ENCODE measurements at places on chromosomes 6 and 20. TPM values are rescaled to one million over a fixed set of nuclear protein-coding genes. Genes with fewer than 3 reads are reported as not detected.

DNA sequence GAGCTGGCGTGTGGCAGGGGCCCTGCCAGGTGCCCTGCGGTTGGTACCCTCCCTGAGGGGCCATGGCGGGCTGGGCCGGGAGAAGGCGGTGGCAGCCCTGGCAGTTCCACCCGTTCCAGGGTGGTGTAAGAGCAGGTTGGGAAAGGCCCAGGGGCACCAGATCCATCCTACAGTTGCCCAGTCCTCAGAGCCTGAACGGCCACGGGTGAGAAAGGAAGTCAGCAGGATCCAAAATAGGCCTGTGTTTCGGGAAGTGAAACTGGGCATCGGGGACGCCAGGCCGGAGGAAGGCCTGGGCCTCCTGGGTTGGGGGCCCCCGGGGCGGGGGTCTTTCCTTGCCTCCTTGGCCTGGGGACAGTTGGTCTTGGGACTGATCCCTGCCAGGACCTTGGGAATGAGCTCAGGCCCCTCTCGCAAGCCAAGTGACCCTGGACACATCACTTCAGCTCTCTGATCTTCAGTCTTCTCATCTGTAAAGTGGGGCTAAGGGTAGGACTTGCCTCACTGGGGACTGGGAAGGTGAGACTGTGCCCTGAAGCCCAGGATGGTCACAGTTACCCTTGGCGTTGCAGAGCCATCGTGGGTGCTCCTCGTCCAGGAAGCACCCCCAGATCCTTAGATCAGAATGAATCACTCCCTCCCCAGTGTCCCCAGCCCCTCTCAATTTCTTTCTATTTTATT lies 18.1 kb upstream of the NOL4L start:
- DNase-seq: no peak

GRCh38 chr6:144756469-144756868 lies 471.3 kb downstream of the UTRN start:
- no peak for DNase-seq

DNA sequence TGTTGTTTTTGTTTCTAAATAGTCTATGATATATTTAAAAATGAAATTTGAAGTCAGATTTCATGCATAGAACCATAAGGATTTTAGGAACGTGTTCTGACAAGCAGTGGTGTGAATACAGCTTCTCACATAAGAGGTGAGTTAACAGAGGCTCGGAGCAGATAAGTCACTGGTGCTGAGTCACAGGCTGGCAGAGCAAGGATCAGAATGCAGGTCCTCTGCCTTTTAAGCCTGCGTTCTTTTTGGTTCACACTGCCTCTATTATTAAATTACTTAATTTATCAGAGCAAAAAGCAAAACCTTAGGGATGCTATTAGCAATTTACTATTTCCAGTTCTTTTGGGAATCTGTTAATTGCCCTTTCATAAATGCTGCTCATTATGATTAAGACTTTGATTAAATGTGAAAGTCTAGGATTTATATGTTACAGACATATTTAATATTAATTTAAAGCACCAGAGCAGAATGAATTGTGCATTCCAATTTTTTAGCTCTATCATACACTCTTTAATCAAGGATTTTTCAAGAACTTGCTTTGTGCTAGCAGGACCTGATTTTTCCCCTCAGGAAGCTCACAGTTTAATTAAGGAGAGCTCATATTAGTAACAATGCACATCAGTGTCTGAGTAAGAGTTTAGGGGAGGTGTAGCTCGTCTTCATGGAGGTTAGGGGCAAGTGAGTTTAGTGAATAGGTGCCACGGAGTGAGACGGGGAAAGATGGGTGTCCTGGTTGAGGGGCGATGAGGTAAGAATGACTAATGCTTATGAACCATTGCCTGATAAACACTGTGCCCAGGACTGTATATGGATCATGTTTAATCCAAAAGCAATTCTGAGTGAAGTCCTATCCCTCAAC lies 212.7 kb upstream of the AGPAT4 start:
- no peak for DNase-seq

DNA sequence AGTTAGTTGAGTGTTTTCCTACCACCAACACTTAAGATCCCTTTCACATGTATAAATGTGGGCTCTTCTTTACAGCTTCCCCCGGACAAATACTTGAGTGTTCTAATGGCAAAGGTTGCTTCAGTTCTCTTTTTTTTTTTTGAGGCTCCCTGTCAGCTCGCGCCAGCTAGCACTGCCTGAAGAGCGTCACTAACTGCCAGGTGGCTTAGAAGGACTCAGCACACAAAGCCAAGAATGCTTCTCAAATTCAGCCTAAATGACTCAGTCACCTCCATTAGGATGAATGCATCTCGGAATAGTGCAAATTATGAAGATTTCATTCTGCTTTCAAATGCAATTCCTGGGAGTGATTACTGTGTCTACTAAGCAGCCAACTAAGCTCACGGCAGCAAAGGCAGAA lies 150.7 kb upstream of the BTBD3 start:
- DNase-seq: no peak

Gene RAB44
- total RNA-seq: not detected

- DNase-seq: no peak
These were observed 1.4 kb downstream of the FBXL4 start for GRCh38 chr6:98946266-98946878.

GRCh38 chr20:3208786-3209256 lies 477 bp upstream of the ITPA start:
- DNase-seq: no peak

Gene WFDC6
- not detected for total RNA-seq

Gene EFCAB8
- total RNA-seq: not detected

GRCh38 chr20:41998539-41999341 lies 380.6 kb upstream of the CHD6 start:
- DNase-seq: no peak

DNA sequence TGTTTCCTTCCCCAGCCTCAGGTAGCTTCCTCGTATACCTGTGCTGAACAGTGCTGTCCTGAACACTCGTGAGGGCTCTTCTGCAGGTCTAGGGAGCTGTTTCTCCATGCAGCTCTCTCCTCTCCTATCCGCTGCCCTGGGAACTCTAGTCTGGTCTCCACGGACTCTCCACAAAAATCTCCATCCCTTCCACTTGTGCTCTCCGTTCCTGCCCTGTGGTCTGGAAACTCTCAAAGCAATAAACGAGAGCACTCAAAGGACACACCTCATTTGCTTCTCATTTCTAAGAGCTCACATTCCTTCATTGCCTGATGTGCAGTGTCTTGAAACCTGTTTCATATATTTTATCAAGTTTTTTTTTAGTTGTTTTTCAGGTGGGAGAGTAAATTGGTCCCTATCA lies 235.9 kb upstream of the RGS17 start:
- DNase-seq: no peak

Gene TAGAP
- 3.2 TPM for total RNA-seq

GRCh38 chr6:108002365-108003221 lies 44.6 kb upstream of the SEC63 start:
- no peak for DNase-seq

Gene TTK
- 0.52 TPM for total RNA-seq

DNA sequence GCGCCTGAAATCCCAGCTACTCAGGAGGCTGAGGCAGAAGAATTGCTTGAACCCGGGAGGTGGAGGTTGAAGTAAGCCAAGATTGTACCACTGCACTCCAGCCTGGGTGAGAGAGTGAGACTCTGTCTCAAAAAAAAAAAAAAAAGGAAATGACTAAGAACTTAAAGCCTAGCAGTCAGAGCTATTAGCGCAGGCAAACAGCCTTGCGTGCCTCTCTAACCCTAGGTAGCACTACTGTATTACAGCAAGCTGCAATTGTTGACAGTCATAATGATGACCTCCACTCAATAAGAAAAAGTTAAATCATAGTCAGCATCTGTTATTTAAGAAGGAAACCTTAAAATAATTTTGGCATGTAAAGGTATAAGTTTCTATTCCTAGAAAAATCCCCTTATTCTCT lies 14.4 kb downstream of the GSS start:
- no peak for DNase-seq

- DNase-seq: no peak
These were observed 234.5 kb downstream of the LRFN2 start for GRCh38 chr6:40352527-40353170.

DNA sequence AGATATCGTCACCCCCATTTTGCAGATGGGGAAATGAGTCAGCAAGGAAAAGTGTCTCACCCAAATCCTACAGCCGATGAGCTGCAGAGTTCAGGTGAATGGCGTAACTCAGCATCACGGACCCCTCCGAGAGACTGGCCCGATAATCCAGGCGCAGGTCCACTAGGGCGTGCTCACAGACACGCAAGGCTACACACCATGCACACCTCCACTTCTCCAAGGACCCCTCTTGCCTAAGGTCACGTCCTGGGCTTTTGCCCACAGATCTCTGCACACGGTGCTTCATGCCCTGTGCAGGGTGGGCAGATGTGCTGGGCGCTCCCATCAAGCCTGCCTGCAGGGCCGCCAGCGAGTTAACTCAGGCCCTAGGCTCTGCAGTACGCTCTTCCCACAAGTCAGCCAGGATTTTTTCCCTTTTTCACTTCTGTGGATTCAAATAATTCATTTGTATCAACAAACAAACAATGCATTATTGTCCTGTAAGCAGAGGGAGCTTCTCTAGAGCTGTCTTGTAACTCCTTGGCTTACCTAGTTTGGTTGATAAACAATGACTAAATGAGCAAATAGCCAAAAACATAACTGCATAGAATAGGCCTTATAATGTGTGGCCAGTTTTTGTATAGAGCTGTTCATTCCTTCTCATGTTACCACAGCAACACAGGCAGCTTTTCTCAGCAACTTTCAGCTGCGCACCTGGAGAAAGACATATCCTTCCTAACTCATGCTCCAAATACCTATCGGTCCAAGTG lies 139.1 kb downstream of the AGPAT4 start:
- no peak for DNase-seq

DNA sequence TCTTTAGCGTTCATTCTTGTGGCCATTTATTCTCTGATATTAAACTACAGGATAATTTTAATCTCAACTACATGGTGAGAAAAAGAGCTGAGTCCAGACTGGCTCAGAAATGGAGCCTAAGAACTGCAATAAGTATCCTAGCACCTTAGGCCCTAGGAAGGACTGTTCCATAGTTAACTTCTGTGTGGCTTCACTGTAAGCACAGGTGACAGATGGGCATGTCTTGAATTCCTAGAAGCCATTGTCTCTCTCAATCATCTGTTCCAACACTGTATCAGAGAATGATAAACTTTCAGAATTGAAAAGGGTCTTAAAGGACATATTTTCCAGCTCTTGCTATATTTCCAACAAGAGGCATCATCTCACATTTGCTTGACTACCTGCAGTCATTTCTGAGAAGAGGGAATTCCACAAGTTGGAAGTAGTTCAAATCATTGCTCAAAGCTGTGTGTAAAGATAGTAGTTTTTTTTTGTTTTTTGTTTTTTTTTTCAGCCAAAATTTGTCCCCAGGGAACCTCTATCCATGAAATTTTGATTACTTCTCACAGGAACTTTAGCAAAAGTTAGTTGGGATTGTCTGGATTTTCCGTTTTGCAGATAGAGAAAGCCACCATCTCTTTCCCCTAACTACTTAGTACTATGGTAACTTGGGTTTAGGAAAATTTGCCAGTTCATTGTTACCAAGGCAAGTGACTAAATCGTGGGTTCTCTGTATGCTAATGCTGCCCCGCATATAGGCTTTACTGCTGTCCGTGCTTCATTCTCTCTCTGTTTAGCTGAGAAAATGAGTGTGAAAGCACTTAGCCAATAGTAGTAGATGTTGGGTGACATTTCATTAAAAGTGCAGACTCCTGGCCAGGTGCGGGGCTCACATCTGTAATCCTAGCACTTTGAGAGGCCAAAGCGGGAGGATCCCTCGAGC lies 47.2 kb downstream of the KCNS1 start:
- DNase-seq: no peak

DNA sequence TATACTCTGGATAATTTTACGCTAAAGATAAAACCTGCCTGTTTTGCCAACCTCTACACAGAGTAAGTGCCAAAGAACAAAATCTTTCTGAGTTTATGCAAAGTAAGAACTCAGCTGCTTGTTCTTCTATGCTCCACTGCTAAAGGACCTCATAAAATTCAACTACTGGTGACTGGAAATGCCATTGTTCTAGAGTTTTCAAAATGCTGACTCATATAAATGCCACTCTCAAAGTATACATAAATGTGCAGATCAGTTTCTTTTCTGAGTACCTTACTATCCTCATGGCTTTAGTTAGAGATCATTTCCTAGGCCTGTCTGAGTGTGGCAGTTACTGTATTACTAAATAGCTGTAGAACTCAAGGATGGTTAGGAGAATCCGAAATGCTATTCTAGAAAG lies 45.6 kb downstream of the LYRM4 start:
- no peak for DNase-seq

DNA sequence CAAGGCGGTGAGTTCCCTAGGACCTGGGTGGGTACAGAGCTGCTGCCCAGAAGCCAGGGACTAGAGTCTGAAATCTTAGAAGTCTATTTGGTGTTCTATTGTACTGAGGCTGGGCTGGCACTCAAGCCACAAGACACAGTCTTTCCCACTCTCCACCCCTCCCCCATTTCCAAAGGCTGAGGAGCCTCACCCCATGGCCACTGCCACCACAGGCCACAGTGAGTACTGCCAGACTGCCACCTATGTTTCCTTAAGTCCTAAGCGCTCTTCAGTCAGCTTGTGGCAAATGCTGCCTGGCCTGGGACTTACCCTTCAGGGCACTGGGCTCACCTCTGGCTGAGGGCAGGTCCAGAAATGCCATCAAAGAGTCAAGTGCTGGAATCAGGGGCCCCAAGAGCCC lies 469.3 kb downstream of the HAO1 start:
- no peak for DNase-seq

GRCh38 chr6:16274885-16275589 lies 36.6 kb downstream of the GMPR start:
- DNase-seq: no peak

GRCh38 chr20:57966620-57967019 lies 256.8 kb upstream of the PMEPA1 start:
- no peak for DNase-seq

Gene ZSWIM1
- 13.8 TPM for total RNA-seq

Gene DUSP15
- 11.6 TPM for total RNA-seq

- DNase-seq: no peak
These were observed 16.1 kb upstream of the VSTM2L start for GRCh38 chr20:37886851-37887297.

DNA sequence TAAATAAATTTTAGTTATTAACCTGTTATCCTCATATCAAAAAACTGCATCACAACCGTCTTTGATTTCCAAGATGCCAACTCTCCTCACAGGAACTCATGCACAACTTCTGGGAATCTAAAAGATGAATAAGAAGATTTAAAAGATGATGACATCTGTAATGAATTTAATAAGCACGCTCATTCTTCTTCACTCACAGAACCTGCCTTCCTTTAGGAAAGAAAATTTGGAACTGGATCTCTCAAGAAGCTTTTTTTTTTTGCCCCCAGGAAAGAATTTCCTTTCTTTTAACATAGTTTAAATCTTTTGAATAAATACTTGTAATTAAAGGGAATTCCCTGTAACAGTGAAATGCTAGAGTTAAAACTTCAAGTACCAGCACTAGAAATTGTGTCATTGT lies 161.5 kb downstream of the HIVEP2 start:
- no peak for DNase-seq

Gene SMIM29
- 29.4 TPM for total RNA-seq

GRCh38 chr6:25586927-25587326 lies 65.1 kb upstream of the SCGN start:
- DNase-seq: no peak
